ENCODE measurements at places on chromosomes 6 and 20.

DNA sequence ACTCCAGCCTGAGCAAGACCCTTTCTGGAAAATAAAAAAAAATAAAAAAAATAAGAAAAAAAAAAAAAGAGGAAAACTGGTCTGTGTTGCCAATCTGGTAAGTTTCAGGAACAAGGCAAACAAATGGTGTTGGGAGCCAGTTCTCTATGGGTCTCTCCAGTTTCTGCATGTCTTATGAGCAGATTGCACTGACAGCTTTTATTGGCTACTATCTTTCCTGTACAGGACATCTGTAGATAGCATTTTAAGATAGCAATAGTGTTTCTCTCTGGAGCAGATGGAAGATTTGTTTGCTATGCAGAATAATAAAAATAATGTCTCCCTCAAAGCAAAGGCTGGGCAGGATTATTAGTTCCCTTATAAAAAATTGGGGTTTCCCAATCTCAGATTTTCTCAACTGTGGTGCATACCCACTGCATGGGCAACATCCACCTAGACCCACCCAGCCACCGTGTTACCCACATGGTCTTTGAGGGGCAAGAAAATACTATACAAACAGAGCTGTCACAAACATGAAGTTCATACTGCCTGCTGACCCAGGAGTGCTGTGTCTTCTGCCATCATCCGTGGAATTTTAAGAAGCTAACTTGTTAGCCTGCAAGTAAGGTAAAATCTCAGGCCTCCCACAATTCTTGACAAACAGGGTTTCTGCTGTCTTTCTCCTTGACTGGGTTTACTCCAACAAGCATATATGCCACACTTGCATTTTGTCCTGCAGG, 9.5 kb downstream of the GMDS start:
- no peak for DNase-seq

DNA sequence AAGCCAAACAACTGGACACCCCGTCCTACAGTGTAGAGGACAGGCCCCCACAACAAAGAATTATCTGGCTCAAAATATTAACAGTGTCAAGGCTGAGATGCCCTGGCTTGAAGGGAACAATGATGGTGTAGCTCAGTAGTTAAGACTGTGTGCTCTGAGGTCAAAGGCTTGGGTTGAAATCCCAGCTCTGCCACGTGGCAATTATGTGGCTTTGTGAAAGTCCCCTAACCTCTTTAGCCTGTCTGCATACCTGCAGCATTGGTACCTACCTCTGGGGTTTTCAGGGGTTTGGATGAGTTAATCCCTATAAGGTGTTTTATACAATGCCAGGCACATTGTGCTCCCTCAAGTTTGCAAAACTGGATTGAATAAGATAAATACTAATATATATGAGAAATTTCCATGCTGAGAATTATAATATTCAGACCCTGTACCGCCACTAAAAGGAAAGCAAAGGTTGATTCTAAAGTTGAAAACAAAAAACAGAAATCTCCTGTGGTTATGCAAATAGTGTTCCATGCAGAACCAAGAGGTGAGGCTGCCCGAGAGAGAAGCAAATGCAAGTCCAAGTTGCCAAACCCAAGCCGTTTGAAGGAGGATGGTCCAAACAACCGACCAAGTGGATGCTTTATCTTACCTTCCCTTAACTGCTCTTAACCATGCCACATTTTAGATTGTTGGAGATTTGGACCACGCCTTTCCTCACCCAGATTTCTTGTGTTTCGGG, 199.8 kb downstream of the NFATC2 start:
- no peak for DNase-seq

DNA sequence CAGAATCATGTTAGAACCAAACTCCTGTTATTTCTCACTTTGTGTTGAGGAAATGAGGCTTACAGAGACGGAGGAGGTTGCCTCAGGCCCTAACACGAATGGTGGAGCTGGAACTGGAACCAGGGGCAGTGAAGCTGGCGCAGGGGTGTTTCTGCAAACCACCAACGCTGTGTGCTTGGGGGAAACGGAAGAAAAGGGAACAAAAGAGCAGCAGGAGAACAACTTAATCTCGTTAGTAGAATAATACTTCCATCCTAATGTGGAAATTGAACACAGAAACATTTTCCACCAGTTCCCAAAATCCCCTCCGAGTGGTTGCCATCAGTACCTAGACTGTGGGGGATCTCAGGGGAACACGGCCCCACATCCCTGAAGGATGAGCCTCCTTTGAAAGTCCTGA, 103.4 kb upstream of the FRMD1 start:
- no peak for DNase-seq

- DNase-seq: no peak
These were observed 22.5 kb downstream of the PLAGL2 start for GRCh38 chr20:32184961-32185603.

GRCh38 chr6:125640441-125641150, 108.8 kb upstream of the HEY2 start:
- no peak for DNase-seq

DNA sequence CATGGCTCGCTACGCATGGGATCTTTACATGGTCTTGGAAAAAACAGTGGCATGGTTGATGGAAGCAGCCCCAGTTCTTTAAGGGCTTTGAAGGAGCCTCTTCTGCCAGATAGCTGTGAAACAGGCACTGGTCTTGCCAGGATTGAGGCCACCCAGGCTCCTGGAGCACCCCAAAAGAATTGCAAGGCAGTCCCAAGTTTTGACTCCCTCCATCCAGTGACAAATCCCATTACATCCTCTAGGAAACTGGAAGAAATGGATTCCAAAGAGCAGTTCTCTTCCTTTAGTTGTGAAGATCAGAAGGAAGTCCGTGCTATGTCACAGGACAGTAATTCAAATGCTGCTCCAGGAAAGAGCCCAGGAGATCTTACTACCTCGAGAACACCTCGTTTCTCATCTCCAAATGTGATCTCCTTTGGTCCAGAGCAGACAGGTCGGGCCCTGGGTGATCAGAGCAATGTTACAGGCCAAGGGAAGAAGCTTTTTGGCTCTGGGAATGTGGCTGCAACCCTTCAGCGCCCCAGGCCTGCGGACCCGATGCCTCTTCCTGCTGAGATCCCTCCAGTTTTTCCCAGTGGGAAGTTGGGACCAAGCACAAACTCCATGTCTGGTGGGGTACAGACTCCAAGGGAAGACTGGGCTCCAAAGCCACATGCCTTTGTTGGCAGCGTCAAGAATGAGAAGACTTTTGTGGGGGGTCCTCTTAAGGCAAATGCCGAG, 78.2 kb downstream of the ASXL1 start:
- no peak for DNase-seq

- no peak for DNase-seq
These were observed 329.6 kb upstream of the RSPO3 start for GRCh38 chr6:126788861-126789365.

GRCh38 chr6:3454273-3455010, 2.4 kb downstream of the SLC22A23 start:
- no peak for DNase-seq

DNA sequence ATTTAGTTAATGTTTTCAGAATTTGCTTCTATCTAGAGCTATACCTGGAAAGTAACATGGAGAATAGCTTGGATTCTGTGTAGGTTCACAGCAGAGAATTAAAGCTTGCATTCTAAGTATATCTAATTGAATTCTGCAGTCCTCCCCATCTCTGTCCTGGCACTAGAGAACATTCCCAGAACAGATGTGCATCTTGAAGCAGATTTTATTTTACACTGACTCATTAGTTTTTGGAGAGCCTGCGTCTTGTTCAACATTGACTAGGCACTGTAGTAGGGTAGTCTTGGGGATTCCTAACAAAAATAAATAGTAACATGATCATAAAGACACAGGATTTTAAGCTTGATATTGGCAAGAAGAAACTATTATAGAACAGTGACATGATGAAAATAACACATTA, 36.2 kb upstream of the BAG2 start:
- DNase-seq: no peak

GRCh38 chr20:309306-309840, 12.0 kb downstream of the ZCCHC3 start:
- DNase-seq: no peak

DNA sequence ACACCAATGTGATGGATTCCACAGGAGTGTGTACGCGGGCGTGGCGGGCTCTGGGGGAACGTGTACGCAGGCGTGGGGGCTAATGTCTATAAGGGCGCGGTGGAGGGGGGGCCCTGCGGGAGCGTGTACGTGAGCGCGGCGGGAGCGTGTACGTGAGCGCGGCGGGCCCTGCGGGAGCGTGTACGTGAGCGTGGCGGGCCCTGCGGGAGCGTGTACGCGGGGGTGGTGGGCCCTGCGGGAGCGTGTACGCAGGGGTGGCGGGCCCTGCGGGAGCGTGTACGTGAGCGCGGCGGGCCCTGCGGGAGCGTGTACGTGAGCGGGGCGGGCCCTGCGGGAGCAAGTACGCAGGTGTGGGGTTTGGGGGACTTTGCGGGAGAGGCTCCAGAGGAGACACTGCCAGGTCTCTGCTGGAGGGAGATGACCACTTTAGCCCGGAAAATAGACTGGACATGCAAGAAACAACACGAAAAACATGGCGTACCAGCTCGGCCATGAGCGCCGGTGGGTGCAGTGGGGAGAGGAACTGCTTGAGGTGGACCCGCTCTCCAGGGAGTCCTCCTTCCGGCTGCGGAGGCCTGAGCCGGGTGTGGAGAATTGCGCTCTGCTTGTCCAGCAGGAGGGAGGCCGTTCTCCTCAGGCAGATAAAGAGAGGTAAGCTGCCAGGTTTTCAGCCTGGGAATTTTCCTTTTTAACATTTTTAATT, 27.8 kb upstream of the SMOC2 start:
- DNase-seq: no peak

- DNase-seq: no peak
These were observed 46.7 kb downstream of the KCNK5 start for GRCh38 chr6:39182604-39183003.

DNA sequence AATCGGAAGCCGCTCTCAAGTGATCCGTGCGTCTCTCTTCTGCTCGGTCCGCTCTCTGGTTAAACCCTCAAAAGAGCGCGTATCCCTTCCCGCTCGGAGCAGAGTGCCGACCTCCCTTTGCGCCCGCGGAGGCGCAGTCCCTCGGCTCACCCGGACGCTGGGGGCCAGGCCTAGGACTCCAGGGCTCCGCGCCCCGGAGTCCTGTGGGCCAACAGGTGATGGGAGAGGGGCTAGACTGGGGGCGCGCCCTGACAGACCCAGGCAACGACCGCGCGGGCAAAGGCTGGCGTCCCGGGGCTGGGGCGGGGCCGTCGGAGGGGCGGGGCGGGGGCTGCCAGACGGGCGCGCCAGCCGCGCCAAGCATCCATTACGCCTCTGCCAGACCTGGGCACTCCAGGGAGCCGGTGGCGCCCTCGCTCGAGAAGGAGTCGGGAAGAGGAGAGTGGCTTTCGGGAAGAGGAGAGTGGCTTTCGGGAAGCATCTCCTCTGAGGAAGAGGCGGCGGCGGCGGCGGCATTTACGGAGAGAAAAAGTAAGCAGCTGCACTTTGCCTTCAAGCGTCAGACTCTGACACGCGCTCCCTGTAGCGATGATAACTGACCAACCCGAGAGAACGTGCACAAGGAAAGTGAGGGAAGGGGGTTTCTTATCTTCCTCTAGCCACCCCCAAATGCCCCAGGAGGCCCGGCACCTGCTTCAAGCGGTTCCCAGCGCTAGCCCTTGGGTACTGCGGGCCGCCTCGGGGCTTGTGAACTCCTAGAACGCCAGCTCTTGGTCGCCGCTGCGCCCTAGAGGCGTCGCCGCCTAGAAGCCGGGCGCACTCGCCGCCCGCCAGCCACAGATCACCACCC, 2.6 kb downstream of the EPHA7 start:
- no peak for DNase-seq

DNA sequence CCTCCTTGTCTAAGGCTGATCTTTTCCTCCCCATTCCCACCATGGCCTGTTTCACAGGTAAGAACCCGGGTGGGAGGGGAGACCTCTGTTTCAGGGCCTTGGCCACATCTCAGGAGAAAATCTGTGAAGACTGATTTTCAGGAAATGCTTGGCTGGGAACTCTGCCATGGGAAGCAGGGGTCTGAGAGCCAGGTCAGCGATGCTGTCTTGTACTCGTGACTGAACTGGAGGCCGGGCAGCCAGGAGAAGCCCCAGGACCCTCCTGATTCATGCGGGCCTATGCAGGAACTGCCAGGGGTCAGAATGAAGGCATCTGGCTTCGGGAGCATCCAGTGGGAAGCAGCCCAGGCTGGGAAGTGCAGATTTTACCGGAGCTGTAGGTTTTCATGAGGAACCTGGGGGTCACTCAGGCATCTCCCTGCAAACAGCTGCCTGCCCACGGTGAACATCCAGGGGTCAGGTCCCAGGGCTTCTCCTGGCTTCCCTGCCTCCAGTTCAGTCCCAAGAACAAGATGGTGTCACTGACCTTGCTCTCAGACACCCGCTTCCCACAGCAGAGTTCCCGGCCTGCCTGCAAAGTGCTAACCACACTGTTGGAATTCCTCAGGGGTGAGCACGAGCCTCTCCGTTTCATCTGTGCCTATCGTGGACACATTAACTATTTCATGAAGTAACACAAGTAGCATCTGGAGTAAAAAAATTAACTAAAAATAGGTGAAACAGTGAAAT, 90.2 kb upstream of the SULF2 start:
- DNase-seq: no peak

DNA sequence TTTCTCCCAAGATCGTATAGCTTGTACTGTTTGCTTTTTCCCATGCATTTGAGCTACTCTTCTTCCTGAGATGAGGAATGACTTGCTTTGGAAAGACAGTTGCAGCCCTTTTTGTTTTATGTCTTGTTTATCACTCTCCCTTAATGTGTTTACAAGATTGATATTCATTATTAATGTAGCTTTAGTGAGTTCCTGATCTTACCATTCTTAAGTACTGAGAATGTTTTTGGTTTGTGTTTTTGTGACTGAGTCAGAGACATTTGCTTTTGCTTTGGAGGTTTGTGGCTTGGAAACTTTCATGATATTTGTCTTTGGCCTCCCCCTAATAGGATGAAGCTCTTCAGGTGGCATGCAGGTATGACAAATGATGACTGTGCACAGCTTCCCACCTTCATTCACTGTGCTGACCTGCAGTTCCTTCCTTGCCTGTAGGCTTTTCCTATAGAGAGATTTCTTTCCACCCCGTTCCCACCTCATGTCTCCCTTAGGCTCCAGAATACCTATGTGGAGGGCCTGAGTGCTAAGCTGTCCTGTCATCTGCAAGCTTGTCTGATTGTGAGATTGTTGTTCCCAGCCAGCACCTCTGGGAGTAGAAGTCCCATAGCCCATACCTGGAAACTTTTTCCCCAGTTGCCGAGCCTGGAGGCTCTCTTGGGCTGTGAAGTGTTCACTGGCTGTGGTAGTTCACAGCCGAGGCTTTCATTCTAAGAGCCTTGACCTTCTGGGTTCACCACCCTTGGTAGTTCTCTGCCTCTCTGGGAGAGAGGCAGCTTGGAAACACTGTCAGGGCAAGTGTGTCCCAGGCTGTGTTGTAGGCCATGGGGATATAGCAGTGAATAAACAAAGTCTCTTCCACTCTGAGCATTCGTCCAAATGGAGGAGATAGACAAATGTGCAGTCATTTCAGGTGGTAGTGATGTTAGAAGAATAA, 27.1 kb downstream of the CDS2 start:
- DNase-seq: no peak

GRCh38 chr20:17822540-17823408, 123.0 kb downstream of the BANF2 start:
- DNase-seq: no peak

- no peak for DNase-seq
These were observed 52.7 kb downstream of the TRAF3IP2 start for GRCh38 chr6:111552958-111553357.

Measured in activated CD4-positive, CD25-positive, alpha-beta regulatory T cell treated with anti-CD3 and anti-CD28 coated beads, Interleukin-2, amount 50 U/mL, for 72 hours (primary cell).